ENCODE measurements at places on chromosomes 7 and 10.
A peak's percentile ranks its signal among the peaks of the same experiment; 100 is the strongest.

DNA sequence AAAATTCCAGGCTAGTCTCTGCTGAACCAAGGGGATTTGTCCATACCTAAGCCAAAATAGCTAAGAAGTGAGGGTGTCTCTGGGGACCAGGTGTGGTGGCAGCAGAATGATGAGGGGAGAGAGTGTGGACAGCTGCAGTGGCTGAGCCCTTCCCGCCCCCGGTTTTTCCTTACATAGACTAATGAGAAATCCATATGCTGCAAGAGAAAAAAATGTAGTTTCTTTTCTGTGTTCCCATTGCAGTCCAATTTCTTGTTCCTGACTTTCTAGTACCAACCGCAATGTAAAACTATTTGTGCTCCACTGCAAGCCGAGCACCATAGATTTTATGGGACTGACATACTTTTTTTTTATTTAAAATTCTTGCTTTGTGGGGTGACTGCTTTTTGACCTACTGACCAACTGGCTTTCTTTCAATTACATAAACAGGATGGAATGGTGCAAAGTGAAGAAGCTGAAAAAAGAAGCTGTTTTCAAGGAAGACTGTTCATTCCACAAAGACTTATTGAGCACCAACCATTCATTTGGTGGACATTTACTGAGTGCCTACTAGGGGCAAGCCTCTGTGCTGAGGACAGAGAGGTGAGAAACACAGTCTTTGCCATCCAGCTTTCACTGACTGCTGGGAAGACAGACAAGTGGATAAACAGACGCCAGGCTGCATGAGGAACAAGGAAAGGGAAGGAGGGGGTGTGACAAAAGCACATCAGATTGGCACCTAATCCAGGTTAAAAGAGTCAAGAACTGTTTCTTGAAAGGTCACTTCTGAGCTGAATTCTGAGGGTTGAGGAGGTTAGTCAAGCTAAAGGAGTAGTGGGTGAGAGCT lies 9.8 kb downstream of the CEP41 start:
- peak; percentile 88 for DNase-seq

DNA sequence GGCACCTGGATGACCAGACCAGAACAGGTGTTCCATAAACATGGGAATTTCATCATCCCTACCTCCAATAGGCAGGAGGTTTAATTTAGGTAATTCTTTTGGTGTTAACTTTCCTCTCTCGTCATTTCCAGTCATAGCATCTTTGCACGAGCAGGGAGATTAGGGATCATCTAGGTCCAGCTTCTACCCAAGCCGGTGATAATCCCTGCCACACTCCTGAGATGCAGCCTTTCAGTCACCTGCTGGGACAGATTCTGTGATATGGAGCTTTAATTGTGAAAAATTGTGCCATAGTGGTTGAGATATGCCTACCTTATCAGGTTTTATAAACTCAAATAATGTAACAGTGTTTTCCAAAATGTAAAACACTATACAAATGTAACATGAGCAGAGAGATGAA lies 191.8 kb upstream of the AOAH start:
- DNase-seq, result no peak

GRCh38 chr7:98788966-98789365 lies 80.8 kb downstream of the TMEM130 start:
- DNase-seq, result no peak

DNA sequence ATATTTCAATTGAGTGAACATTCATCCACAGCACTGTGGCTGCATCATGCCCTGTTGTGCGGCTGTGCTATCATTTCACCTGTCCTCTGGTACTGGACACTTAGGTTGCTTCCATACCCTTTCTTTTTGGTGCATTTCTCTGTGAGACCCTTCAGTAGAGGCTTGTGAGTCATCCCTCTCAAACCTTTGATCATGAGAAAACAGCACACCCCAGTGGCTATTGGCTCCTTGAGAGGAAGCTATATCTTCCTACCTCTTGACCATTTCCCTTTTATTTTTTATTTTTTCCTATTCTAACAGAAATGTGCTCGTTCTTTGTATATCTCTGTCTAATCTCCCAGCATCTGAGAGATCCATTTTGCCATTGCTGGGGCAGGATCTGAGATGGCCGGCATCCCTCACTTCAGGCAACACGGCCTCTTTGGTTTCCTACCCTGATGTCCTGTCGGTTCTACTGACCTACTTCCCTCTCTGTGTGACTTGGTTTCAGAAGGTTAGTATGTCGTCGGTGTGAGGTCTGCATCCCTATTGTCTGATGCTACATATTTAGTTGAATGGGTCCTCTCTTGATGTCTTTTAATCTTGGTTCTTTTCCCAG lies 23.8 kb upstream of the PIK3AP1 start:
- DNase-seq, result no peak

GRCh38 chr7:103987451-103987850 lies 2.0 kb downstream of the RELN start:
- DNase-seq, result no peak
